ENCODE measurements at places on chromosomes 11 and 22. TPM values are rescaled to one million over a fixed set of nuclear protein-coding genes. Genes with fewer than 3 reads are reported as not detected.

Gene GP1BB
- total RNA-seq: 1.6 TPM

Gene GTSE1
- not detected for total RNA-seq

DNA sequence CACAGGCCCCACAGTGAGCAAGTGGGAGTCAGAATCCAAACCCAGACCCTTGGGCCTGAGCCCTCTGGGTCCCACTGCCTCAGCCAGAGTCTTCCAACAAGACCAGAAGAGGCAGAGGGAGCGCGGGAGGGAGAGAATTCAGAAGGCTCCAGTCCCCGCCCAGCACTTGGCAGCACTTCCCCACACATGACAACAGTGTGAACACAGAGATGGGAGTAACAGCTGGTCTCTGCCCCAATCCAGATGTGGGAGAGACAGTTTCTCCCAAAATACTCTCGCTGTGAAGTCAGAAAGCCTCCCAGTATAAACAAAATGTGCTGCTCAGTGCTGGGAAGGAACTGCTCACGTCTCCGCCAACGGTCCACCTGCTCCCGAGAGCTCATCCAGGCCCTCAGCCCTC lies 219.9 kb downstream of the MN1 start:
- DNase-seq: peak; percentile 95
- H3K27me3 ChIP-seq: no peaks in the 10 kb centered on the region
- H3K4me3 ChIP-seq: no peak overlapping the region
- no peaks in the 10 kb centered on the region for H3K36me3 ChIP-seq

Gene GAL
- 11.1 TPM for total RNA-seq

DNA sequence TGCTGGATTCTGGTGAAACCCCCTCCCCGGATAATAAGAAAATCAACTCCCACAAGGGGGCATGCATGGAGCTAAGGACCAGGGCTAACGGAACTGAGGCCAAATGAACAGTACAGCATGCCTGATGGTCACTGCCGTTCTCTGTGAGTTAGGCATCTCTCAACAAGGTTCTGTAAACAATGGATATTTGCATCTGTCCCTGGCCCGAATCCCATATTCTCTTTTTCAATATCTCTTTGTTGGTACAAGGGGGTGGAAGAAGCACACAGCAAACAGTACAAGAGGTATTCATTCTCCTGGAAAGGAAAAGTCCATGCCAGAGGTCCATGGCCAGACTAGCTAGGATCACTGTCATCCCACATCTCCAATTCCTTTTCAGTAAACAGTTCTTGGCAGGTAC lies 32.2 kb upstream of the APOA1 start:
- H3K4me3 ChIP-seq: no peak overlapping the region
- no peak overlapping the region for H3K27ac ChIP-seq
- peaks cover 18% of the 10 kb centered on the region for H3K36me3 ChIP-seq
- DNase-seq: no peak
- H3K27me3 ChIP-seq: no peaks in the 10 kb centered on the region

Measured in sigmoid colon (tissue), 7 donors.